ENCODE measurements at places on chromosomes 6 and 20. TPM values are rescaled to one million over a fixed set of nuclear protein-coding genes. Genes with fewer than 3 reads are reported as not detected.

DNA sequence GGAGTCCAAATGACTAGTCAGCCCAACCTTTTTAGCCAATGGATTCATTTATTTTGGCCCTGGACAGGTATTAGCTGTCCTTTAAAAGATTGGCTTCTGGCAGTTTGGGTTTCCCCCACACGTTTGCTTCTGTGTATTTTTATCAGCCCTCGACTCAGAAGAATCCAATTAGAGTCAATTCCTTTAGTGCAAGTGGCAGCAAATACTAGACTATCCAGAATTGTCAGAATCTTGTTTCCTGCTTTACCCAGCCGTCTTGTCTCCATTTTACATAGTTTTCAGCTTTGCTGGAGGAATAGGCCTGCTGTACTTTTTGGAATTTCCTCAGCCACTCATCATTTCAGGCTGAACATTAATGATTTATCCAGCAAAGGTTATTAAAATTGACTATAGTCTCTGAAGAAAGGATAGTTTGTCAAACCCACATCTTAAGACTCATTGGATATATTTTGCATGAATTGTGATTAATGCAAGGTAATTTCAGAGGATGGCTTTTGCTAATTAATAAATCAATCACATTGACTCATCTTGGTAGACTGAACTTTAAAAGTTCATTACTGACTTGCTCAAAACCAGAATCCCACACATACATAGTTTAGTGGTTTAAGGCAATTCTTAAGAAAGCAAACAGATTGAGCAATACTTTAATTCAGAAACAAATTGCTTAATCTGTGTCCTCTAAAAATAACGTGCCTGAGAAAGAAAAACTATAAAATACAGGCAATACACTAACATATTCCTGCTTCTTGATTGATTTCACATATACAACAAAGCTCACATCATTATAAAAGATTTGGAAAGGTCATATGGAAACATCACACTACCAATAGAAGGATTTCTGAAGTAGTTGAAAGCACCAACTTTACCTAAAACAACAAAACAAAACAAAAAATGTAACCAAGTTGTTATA lies 62.9 kb upstream of the ZNF217 start:
- no peaks in the 10 kb centered on the region for H3K36me3 ChIP-seq
- no peak overlapping the region for H3K4me3 ChIP-seq
- peaks cover 74% of the 10 kb centered on the region for H3K4me1 ChIP-seq
- H3K27me3 ChIP-seq = no peaks in the 10 kb centered on the region
- DNase-seq = no peak

DNA sequence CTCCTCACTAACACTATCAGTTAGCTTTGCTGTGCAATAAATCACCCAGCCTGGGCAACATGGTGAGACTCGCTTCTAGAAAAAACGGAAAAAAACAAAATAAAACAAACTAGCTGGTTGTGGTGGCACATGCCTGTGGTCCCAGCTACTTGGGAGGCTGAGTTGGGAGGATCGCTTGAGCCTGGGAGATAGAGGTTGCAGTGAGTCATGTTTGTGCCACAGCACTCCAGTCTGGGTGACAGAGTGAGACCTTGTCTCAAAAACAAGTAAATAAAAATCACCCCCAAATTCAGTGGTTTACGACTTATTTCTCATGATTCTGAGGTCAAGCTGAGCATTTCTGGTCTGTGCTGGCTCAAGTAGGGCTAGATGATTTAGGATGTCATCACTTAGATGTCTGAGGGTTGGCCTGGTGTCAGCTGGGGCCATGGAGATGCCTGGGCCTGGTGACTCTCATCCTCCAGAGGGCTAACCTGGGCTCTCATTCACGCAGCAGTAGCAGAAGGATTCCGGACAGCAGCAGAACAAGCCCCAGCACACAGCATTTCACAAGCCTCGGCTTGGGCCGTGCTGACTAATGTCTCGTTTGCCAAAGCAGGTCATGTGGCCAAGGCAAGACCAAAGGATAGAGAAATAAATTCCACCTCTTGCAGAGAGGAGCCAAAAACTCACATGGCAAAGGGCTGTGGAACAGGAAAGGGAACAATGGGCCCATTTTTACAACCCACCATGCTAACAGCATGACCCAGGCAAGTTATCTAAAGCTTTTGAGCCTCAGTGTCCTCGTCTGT lies 32.5 kb downstream of the MGME1 start:
- H3K27ac ChIP-seq = no peak overlapping the region
- no peak overlapping the region for H3K4me3 ChIP-seq
- peak; percentile 44 for DNase-seq
- no peaks in the 10 kb centered on the region for H3K27me3 ChIP-seq
- H3K36me3 ChIP-seq = no peaks in the 10 kb centered on the region
- H3K4me1 ChIP-seq = peaks cover under 1% of the 10 kb centered on the region

GRCh38 chr6:87366899-87367298 lies 22.3 kb downstream of the C6orf163 start:
- H3K27ac ChIP-seq = no peak overlapping the region
- H3K36me3 ChIP-seq = no peaks in the 10 kb centered on the region
- no peak for DNase-seq
- H3K4me3 ChIP-seq = no peak overlapping the region
- no peaks in the 10 kb centered on the region for H3K4me1 ChIP-seq
- no peaks in the 10 kb centered on the region for H3K27me3 ChIP-seq

- no peak overlapping the region for H3K4me3 ChIP-seq
- H3K27me3 ChIP-seq = no peaks in the 10 kb centered on the region
Measured at GRCh38 chr6:147159536-147160374, 44.5 kb upstream of the STXBP5 start.

DNA sequence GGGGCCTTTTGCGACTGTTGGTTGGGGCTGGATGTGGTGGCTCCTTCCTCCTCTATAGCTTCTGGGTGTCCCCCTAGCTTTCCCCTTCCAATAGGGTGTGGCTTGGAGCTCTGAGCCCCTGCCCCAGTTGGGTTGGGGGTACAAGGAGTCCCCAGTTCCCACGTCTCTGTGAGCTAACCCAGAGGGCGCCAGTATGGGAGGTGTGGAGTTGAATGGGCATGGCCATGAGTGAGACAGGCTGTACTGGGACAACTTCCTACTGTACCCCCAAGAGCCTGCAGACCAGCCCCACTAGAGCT lies 1.2 kb downstream of the C20orf204 start:
- H3K4me1 ChIP-seq = peaks cover 14% of the 10 kb centered on the region
- H3K4me3 ChIP-seq = no peak overlapping the region
- no peak overlapping the region for H3K27ac ChIP-seq
- DNase-seq = no peak
- H3K27me3 ChIP-seq = peaks cover 62% of the 10 kb centered on the region

- no peak overlapping the region for H3K4me3 ChIP-seq
- H3K27me3 ChIP-seq = no peaks in the 10 kb centered on the region
- H3K36me3 ChIP-seq = no peaks in the 10 kb centered on the region
- no peak for DNase-seq
Measured at GRCh38 chr20:6614836-6615235, 152.7 kb upstream of the BMP2 start.

GRCh38 chr6:90088009-90088408 lies 193.7 kb downstream of the GJA10 start:
- no peak overlapping the region for H3K4me3 ChIP-seq
- no peaks in the 10 kb centered on the region for H3K27me3 ChIP-seq
- no peak overlapping the region for H3K27ac ChIP-seq
- H3K4me1 ChIP-seq = no peaks in the 10 kb centered on the region
- no peaks in the 10 kb centered on the region for H3K36me3 ChIP-seq

PPIL4 gene
- total RNA-seq = 15.7 TPM
